ENCODE measurements at places on chromosomes 7 and 10.

- H3K4me3 ChIP-seq: no peak overlapping the region
- peak; percentile 41 for DNase-seq
- H3K27ac ChIP-seq: no peak overlapping the region
- H3K27me3 ChIP-seq: no peaks in the 10 kb centered on the region
- H3K4me1 ChIP-seq: no peaks in the 10 kb centered on the region
- no peaks in the 10 kb centered on the region for H3K36me3 ChIP-seq
Observed at GRCh38 chr10:96448021-96448457, 65.7 kb downstream of the TLL2 start.

DNA sequence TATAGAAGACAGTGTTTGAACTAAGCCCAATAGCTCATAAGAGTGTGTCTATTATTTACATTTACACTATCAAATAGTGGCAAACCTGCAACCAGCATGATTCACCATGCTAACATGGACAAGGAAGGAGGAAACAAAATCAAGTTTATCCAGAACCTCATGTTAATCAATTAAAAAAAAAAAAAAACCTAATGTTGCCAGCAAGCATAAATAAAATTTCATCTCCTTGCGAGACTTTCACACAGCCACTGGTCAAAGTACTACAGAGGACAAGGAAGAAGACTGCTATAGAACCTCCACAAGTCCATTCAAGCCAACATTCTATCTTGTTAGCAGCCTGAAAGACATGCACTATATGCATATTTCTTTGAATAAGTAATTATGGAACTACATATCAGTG lies 9.7 kb downstream of the TM9SF3 start:
- H3K4me1 ChIP-seq: peaks cover 1% of the 10 kb centered on the region
- no peak for DNase-seq
- no peak overlapping the region for H3K4me3 ChIP-seq
- H3K27ac ChIP-seq: no peak overlapping the region
- no peaks in the 10 kb centered on the region for H3K27me3 ChIP-seq

DNA sequence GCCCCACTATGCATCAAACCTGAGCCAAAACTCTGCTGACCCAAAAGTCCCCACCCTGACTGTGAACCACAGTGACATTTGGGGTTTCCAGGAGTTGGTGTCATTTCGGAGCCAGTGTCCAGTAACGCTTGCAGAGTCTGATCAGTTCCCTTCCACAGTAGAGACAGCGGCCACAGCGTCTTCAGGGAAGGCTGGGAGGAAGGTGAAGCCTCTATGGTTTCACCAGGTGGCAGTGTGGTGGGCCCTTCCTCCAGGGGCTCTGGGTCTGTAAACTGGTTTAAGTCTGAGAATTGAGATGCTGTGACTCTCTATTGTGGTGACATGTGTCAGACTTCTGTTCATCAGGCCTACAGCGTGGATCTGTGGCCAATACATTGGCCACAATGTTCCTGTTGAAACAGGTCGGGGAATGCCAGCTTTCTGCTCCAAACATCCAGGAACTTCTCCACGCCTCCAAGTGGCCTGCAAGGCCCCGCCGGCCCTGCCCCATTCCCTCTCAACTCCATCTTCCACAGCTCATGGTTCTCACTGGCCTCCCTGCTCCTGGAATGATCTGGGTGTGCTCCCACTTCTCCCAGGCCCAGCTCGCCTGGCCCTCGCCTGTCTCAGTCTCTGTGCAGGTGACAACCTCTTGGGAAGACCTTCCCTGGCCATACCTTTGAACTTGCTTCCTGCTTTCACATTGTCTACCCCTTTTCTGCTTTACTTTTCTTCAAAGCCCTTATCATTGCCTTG lies 124.5 kb upstream of the FAM20C start:
- no peaks in the 10 kb centered on the region for H3K36me3 ChIP-seq
- no peak for DNase-seq

GRCh38 chr10:63236113-63236935 lies 103.2 kb downstream of the NRBF2 start:
- no peaks in the 10 kb centered on the region for H3K4me1 ChIP-seq
- no peak overlapping the region for H3K4me3 ChIP-seq
- H3K27ac ChIP-seq: no peak overlapping the region
- no peak for DNase-seq

DNA sequence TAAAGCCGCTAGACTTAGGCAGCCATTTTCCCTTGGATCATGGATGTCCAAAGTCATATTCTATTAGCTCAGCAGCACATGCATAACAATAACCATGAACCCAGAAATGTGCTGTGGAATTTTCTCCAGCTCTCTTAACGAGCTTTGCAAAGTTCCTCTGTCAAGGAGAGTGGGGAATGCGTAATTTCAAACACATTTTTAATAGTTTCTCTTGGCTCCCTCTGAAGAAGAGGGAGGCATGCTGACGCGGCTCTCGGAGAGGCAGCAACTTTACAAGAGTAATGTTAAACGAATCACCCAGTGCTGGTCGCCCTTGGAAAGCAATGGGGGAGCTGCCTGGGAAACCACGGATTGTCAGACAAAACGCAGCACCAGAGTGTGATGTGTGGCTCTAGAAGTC lies 114.8 kb downstream of the RAB18 start:
- H3K36me3 ChIP-seq: no peaks in the 10 kb centered on the region
- H3K4me3 ChIP-seq: no peak overlapping the region
- H3K27me3 ChIP-seq: no peaks in the 10 kb centered on the region
- H3K4me1 ChIP-seq: peaks cover 6% of the 10 kb centered on the region
- no peak for DNase-seq

GRCh38 chr10:8416192-8416701 lies 361.8 kb downstream of the GATA3 start:
- H3K4me1 ChIP-seq: no peaks in the 10 kb centered on the region
- no peaks in the 10 kb centered on the region for H3K36me3 ChIP-seq
- no peak overlapping the region for H3K27ac ChIP-seq
- no peaks in the 10 kb centered on the region for H3K27me3 ChIP-seq
- DNase-seq: no peak

DNA sequence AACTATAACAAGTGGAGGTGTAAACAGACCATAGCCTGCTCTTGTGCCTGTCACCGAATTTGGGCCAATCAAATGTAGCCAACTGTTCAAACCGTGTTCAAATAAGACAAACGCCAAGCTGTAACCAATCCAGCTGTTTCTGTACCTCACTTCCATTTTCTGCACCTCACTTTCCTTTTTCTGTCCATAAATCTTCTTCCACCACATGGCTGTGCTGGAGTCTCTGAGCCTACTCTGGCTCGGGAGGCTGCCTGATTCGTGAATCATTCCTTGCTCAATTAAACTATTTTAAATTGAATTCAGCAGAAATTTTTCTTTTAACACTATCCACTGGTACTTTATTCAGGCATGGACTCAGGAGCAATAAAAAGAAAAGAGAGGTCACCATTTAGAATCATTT lies 29.9 kb upstream of the COL1A2 start:
- H3K4me1 ChIP-seq: peaks cover 4% of the 10 kb centered on the region
- no peak overlapping the region for H3K27ac ChIP-seq
- no peak overlapping the region for H3K4me3 ChIP-seq
- no peaks in the 10 kb centered on the region for H3K36me3 ChIP-seq
- DNase-seq: no peak

GRCh38 chr10:119393019-119393418 lies 149.5 kb downstream of the RGS10 start:
- peaks cover 2% of the 10 kb centered on the region for H3K4me1 ChIP-seq
- no peaks in the 10 kb centered on the region for H3K27me3 ChIP-seq
- H3K4me3 ChIP-seq: no peak overlapping the region
- no peaks in the 10 kb centered on the region for H3K36me3 ChIP-seq
- H3K27ac ChIP-seq: no peak overlapping the region

DNA sequence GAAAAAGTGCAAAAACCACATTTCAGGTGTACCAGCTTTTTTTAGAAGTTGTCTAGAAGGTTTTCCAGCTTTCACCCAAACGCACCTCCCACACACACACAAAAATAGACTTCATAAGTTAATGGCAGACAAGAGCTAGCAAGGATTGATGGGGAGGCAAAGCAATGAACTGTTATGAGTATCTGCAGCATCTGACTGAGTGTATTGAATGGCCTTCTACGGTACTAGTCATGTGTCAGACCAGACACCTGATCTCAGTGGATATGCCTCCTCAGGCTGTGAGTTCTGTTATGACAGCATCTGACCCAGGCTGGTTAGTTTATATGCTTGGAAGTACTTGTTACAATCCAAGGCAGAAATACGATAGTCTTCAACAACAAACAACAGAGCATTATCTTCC lies 406.1 kb upstream of the AUTS2 start:
- H3K4me3 ChIP-seq: no peak overlapping the region
- DNase-seq: no peak
- no peak overlapping the region for H3K27ac ChIP-seq
- no peaks in the 10 kb centered on the region for H3K36me3 ChIP-seq
- no peaks in the 10 kb centered on the region for H3K4me1 ChIP-seq

DNA sequence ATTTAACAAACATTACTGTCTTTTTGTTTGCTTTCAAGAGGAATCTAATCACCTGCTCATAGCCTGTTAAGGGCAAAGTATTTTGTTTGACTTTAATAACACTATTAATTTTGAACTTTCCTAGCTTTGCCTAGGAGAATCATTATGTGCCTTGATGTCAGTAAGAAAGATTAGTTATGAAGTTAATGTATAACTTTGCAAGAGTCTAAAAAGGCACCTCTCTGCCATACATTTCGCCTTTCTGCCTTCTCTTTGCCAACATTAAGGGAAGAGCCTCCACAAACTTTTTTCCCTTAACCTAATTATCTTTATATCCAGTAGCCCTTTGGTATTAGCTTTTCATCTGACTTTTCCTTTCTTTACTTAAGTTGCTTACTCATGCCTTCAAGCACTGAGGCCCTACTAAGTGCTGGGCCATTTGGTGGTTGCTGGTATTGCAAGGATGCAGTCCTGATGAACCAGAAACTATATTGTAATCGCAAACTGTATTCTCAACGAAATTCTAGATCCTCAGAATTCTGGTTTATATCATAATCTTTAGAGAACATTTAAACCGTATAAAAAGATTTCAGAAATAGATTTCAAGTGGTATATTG lies 108.5 kb downstream of the SND1 start:
- DNase-seq: no peak
- H3K27me3 ChIP-seq: no peaks in the 10 kb centered on the region
- no peaks in the 10 kb centered on the region for H3K4me1 ChIP-seq
- H3K27ac ChIP-seq: no peak overlapping the region

DNA sequence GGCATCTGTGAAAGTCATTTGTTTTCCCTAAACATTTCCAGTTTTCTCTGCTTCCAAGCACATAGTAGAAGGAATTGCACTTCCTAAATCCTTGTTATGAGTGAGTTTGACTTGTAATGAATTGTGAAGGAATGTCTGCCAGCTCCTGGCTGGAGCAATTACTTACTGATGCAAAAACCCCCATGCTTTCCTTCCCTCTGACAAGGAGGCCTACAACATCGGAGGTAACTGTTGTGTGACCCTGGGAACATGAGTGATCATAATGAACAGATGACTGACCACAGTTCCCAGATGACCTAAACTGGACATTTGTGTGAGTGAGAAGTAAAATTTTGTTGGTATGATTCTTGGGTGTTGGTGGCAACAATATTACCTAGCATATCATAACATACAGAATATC lies 21.4 kb upstream of the CPVL start:
- no peak overlapping the region for H3K27ac ChIP-seq
- no peaks in the 10 kb centered on the region for H3K27me3 ChIP-seq
- DNase-seq: no peak
- no peaks in the 10 kb centered on the region for H3K4me1 ChIP-seq
- H3K4me3 ChIP-seq: no peak overlapping the region

DNA sequence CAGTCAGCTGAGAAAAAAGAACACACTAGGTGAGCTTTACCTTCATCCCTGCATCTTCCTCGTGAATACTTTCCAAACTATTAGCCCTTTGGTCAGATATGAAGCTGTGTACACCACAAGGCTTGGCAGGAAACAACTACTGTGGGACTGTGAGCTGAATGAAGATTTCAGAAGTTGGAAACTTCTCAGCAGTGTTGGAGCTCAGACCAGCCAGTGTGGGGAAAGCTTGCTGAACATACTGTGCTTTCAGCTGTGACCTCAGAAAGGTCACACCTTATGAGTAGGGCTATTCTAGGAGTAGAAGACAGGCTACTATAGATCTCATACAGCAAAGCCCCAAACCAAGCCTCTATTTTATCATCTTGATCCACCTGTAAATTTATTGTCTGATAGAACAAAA lies 123.6 kb downstream of the EXOC4 start:
- no peak for DNase-seq
- H3K4me1 ChIP-seq: no peaks in the 10 kb centered on the region
- no peak overlapping the region for H3K27ac ChIP-seq
- H3K36me3 ChIP-seq: no peaks in the 10 kb centered on the region
- no peaks in the 10 kb centered on the region for H3K27me3 ChIP-seq

- no peak overlapping the region for H3K4me3 ChIP-seq
- no peak overlapping the region for H3K27ac ChIP-seq
- no peaks in the 10 kb centered on the region for H3K27me3 ChIP-seq
- DNase-seq: no peak
- H3K4me1 ChIP-seq: no peaks in the 10 kb centered on the region
Observed at GRCh38 chr7:9778367-9778766, 1195.3 kb upstream of the PHF14 start.

DNA sequence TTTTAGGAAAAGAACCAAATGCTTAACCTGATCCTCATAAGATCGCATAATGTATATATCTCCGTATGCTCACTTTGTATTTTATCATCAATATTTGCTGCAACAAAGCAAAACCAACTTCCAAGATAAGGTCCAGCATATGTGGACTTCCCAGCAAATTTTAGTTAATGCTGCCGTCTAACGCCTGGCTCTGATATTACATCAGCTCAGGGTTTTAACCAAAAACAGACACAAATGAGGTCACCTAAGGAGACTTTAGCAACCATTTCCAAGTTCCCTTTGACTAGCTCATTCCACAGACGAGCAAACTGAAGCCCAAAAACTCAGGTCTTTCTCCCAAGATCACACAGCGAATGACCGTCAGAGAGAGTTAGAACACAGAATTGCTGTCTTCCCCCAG lies 59.4 kb upstream of the UCN3 start:
- no peaks in the 10 kb centered on the region for H3K4me1 ChIP-seq
- no peaks in the 10 kb centered on the region for H3K36me3 ChIP-seq
- no peak overlapping the region for H3K4me3 ChIP-seq
- no peak overlapping the region for H3K27ac ChIP-seq
- no peak for DNase-seq

DNA sequence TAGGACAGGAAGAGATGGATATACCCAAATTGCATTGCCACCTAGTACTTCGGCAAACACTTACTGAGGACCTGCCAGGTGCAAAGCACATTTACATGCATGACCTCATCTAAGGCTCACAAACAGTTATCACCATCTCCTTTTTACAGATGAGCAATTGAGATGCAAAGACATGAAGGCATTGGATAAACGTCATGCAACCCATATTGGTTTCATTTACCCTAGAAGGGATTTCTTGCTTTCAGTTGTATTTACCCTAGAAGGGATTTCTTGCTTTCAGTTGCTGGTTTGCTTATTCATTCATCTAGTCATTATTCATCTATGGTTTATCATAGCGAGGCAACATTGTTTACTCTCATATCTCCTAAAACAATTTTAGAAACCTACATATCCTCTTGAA lies 52.2 kb downstream of the STEAP1B start:
- no peak overlapping the region for H3K27ac ChIP-seq
- DNase-seq: no peak
- no peaks in the 10 kb centered on the region for H3K36me3 ChIP-seq
- H3K27me3 ChIP-seq: no peaks in the 10 kb centered on the region
- H3K4me1 ChIP-seq: no peaks in the 10 kb centered on the region

Data from ovary (tissue), 10 donors.